Transverse colon (tissue), 4 donors: ENCODE measurements at places on chromosomes 5 and 9. TPM values are rescaled to one million over a fixed set of nuclear protein-coding genes. Genes with fewer than 3 reads are reported as not detected.
A peak's percentile ranks its signal among the peaks of the same experiment; 100 is the strongest.

The NMUR2 gene
- total RNA-seq = not detected

The FRMPD1 gene
- total RNA-seq = not detected

The SLCO6A1 gene
- not detected for total RNA-seq

The ZNF354C gene
- total RNA-seq = 7.6 TPM

The PCDHGA4 gene
- 1.6 TPM for total RNA-seq

The NEUROG1 gene
- total RNA-seq = not detected

The ANKRD31 gene
- not detected for total RNA-seq

The SPINK13 gene
- not detected for total RNA-seq

The FOXI1 gene
- total RNA-seq = not detected

The TXNDC8 gene
- total RNA-seq = not detected

The SLC36A3 gene
- total RNA-seq = not detected

The CSNK1G3 gene
- 41.4 TPM for total RNA-seq

GRCh38 chr5:79241535-79241979, 5.6 kb downstream of the JMY start:
- DNase-seq = no peak

GRCh38 chr5:96432216-96433065, 607 bp downstream of the PCSK1 start:
- no peak for DNase-seq

DNA sequence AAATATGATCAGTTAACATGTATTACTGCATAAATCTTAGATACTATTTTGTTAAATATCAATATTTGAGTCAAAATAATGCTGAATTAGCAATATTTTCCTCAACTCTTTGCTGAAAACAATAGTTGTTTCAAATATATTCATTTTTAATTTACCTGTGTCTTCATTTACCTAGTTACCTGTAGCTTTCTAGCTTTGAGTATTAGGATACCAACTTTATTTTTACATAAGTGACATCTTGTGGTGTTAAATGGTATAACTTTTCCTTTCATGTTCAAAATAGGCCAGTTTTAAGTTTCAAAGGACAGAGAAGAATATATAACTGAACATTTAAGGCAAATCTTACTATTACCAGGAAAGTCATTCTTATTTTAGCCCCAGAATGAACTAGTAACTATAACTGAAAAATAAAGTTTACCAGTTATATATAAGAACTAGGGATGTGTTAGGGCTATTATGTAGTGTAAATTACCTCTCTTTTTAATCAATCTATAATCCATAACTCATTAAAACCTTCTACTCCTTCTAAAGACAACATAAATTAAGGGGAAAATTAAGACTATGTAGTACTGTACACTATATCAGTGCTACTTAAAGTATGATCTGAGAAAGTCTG, 25.3 kb downstream of the AP3B1 start:
- DNase-seq = no peak

- DNase-seq = no peak
These were observed 35.8 kb upstream of the SPRY4 start for GRCh38 chr5:142360607-142361120.

DNA sequence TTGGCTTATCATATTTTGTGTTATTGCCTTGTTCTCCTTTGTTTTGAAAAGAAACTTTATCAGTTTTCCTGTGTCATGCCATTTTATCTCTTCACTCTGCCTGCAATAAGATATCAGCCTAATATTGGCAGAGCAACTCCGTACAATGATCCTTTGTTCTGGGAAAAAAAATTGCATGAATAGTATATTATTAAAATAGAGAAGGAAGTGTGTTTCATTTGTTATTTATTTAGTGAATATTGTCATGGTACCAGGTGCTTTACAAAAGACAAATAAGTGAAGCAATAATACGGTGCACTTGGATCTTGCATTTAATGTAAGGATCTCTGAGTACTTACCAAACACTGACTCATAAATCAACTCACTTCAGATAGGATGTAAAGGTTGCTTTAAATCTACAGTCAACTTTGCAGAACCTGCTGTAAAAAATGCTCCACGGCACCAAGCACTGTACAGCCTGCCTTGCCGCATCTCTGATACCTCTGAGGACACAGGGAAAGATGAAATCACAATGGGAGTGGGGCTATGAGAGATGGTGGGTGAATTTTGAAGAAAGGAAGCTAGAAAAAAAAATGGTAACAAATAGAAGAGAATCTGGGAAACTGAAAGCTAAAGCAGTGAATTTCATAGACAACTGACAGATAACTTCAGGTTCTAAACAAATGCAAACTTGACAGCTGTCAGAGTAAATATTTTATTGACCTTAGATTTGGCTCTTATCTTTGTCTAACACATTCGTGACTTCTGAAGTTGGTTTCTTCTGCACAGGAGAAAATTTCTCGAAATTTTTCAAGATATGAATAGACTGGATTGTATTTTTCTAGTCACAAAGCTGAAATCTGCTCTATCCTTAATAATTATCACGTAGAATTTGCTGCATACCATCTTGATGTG, 232.1 kb downstream of the ENC1 start:
- no peak for DNase-seq

DNA sequence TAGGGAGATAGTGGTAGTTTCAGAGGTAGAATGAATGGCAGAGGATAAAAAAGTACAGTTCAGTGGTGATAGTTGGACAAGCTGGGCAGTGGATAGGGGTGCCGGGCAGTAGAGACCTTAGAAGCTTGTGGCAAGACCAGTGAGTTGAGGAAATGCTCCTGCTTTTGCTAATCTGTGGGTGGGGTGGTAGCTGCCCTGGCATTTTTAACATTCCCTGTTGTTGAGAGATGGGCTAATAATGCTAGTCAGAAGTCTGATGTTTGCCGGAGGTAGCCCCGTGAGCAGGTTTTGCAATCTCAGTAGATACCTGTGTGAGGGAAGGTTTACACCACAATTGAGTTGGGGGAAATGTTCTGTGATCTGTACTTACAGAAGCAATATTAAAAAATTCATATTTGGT, 91.1 kb downstream of the TRIO start:
- no peak for DNase-seq

GRCh38 chr9:37746448-37747270, 6.9 kb upstream of the TRMT10B start:
- no peak for DNase-seq

- no peak for DNase-seq
These were observed 59.2 kb downstream of the PHAX start for GRCh38 chr5:126659805-126660482.

- DNase-seq = no peak
These were observed 65.4 kb downstream of the RNF130 start for GRCh38 chr5:180006141-180006540.

GRCh38 chr5:152364172-152364571, 40.9 kb downstream of the NMUR2 start:
- no peak for DNase-seq

DNA sequence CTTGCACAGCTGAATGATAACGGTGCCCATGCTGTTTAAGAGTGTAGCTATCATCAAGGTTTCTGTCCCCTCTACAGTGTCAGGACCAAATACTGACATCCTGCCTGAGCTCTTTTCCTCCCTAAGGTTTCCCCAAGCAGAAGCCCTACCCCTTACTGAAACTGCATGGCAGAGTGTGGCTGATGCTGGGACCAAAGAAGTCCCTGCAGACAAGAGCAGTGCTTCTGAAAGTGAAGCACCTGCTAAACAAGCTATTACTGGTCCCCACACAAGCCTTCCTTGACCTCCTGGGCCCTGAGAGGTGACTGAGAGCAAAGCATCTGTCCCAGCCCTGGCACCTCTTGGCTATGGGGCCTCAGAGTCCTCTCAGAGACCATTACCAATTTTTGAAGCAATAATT, 56.1 kb downstream of the CFAP90 start:
- DNase-seq = no peak

GRCh38 chr9:86598411-86599239, 244.4 kb upstream of the TUT7 start:
- DNase-seq = no peak

DNA sequence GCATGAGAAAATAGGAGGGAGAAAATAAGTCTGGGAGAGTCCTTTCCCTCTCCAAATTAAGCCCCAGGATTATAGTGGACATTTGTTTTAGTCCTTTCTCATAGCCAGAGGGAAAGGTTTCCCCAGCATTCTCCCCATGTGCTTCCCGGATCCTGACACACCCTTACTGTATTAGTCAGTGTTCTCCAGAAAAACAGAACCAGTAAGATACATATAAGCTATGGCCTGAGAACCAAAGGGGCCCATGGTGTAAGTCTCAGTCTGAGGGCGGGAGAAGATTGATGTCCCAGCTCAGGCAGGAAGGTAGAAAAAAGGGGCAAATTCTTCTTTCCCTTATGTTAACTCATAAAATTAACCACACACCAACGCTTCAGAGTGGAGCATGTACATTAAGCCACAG, 25.6 kb upstream of the SPATA31D4 start:
- DNase-seq = no peak

- DNase-seq = no peak
These were observed 127.1 kb upstream of the POC5 start for GRCh38 chr5:75844301-75844700.

- DNase-seq = no peak
These were observed 23.1 kb downstream of the P4HA2 start for GRCh38 chr5:132204371-132205135.

DNA sequence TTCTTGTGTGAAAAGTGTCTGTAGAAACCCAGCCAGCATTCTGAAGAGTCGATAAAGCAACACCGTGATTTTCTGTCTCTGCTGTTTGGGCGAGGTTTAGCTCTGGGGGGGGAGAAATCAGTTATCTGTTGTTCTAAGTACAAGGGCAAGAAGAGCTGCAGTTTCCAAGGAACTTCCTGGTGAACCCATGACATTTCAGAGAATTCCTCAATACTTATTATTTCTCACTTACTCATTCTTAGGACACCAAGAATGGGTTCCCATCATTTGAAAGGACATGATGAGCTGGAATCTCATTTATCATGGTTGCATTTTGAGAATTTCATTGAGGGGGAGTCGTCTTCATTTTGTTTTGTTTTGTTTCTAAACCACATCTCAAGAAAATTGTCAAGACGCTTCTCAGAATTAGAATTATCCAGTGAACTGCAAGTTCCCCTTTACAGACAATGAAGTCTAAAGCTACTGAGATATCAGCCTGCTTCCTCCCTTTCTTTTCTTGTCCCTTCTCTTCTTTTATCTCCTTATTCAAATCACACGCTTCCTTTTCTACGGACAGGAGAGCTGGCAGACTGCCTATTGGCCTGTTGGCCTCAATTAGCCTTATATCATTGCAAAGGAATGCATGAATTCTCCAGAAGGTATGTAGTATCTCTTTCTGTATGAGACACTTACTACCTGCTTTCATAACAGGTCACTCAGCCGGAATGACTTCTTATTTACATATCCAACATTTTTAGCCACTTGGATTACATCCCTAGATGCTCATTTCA, 53.7 kb downstream of the ZNF462 start:
- peak; percentile 73 for DNase-seq

DNA sequence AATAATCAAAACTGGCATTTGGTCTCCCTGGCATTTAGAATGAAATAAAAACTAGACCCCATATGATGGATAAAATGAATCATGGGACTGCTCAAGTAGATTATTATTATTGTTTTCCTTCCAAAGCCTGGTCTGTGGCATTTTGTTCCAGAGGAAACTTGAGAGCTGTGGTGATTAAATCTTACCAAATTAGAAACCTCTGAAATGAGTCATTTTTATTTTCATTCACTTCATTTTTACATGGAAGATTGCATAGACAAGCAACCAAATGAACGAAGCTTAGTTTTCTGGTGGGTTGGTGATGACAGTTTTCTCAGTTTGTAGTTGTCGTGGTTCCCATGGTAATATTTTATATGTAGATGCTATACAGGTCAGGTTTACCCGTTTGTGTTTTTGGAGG, 23.4 kb downstream of the PAM start:
- DNase-seq = no peak

DNA sequence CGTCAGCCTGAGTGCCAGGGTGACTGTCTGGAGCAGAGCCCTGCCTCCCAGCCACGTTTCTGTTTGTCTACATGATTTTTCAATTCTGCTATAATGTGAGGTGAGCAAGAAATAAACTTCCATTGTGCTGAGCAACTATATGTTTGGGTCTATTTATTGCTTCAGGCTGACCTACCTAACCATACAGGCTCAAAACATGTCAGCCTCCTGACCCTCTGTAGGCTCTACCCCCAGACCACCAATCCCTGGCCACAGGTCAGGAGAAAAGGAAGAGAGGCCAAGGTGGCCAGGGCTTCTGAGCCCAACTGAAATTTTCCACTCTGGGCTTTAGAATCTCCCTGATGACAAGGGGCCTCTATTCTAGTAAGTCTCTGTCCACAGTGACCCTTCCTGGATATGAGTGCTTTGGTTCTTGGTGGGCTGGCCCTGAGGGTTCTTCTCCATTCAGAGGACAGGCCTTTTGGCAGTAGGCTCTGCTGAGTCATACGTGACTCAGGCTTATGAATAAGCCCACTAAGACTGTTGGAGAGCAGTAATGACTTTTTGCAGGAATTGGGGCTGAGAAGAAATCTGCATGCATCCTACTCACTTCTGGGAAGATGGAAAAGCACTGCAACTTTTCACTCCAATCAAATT, 117.2 kb upstream of the TBCA start:
- DNase-seq = no peak

DNA sequence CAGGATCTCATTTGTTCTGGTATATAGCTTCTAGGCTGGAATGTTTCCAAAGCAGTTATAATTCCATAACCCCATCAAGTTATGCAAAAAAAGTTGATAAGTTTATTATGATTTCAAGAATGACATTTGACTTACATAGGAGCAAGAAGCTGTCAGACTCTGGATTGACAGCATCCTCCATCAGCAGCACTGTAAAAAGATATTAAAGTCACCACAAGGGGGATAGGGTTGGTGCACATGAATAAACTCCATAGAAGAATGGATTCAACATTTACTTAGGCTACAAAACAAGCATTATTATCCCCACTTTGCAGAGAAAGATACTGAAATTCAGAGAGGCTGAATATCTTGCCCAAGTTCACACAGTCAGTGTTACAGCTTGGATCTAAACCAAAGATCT, 208.9 kb upstream of the SLC30A5 start:
- no peak for DNase-seq

GRCh38 chr5:133240425-133241091, 188.7 kb downstream of the HSPA4 start:
- DNase-seq = no peak

DNA sequence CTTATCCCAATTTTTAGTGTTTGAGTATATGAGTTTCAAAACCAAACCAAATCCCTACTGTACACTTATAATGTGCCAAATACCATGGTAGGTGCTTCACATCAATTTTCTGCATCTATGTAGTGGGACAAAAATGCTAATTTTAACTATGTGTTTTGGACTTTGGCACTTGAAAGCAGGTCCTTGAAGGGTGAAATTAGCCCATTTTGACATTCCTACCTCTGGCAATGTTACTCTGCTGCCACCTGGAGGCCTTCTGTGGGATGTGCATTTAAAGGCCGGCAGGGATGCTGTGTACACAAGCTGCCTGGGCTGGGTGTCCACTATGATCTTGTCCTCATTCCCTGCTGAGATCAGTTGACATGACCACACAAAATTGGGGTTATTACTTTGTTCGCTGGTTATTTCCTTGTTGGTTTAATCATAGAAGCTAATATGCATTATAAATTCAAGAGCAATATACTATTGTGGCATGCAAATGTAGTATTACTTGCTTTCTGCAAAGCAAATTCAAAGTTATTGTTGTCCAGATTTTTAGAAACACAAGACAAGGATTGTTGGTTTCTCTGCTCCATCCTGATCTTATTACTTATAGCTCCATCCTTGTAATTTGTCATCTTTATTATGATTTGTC, 166.8 kb downstream of the ARHGEF28 start:
- peak; percentile 75 for DNase-seq
